B cell (primary cell): ENCODE measurements at places on chromosomes 1 and 21.

DNA sequence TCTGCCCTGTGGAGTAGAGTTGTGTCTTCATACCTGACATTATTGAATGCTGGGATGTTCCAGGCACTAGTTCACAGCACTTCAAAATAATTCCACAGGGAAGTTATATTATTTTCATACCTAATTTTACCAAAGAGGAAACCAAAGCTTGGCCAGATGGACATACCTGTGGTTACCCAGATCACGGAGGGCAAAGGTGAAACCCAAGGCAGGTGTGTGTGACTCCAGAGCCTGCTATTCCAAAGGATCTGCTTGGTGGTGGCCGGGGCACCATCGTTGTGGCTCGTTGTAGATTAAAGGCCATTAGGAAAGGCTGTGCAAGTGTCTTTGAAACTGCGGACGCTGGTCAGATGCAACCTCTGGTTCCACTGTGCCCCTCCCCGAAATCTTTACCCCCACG is 108.6 kb downstream of the ZBTB18 start:
- no peak for DNase-seq

DNA sequence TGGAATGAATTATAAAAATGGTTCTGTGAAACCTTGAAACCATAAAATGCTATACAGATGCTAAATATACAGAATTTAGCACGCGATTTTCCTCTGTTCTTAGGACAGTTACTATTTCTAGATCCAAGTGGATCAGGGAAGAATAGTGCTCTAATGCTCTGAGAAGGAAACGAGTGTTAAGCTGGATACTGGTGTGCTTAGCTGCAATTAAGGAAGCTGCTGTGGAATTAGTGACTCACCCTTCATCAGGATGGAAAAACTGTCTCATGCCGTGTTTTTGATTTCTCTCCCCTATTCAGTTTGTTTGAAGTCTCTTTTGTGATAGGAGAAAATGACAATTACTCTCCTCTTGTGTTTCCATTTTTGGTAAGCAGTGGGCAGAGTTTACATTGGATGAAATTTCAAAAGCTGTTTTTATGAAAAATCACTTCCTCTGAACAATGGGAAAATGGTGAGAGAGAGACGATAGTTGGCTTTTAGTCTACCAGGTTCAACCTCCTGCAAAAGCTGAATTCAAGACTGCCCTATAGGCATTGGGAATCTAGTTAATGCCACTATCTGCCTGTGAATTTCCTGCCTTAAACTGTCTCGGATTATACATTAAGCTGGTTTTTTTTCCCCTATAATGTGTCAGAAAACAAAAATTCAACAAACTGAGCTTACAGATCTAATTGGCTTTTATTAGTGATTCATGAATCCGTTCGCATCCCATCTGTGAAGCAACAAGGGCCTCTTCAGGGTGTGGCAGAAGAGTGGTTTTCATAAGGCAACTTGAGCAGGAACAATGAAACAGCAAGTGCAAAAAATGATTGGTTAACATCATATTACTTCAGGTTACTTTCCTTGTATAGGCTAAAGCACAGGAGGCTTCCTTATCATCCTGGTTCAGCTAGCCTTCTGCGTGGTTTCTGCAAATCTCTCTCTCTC is 179.8 kb downstream of the ST6GALNAC3 start:
- DNase-seq = no peak

DNA sequence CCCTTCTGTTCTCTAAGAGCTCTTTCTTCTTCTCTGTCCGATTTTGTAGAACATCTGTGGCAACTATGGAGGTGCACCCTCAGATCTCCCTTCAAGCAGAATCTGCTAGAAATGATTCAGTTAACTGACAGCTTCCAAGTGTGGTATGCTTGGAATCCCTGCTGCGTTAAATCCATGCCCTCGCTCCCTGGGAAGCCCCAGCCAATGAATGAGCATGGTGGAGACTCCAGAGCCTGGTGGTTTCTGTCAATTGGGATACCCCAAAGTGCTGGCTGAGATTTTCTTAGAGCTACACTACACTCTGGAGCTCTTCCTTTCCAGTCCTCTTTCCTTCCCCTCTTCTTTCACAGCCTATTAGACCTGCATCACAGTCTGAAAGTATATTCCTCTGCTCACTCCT is 116.3 kb upstream of the C1orf21 start:
- no peak for DNase-seq

DNA sequence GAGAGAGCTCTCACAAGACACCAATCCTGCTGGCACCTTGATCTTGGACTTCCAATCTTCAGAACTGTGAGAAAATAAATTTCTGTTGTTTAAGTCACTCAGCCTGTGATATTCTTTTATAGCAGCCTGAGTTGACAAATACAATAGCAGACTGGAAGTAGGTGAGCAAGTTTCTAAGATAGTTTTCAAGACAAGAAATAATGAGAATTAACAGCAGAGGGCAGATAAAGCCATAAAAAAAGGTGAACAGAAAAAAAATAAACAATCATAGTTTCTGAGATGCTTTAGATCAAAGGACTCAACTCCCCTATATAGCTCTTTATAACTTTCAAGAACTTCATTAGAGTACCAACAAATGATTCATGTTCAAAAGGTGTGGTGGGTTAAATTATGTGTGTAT is 119.8 kb downstream of the PLPPR5 start:
- no peak for DNase-seq

GRCh38 chr1:84156210-84156621 is 12.1 kb downstream of the PRKACB start:
- no peak for DNase-seq

- DNase-seq = no peak
Observed at GRCh38 chr1:245991266-245991665, 515.8 kb downstream of the SMYD3 start.

DNA sequence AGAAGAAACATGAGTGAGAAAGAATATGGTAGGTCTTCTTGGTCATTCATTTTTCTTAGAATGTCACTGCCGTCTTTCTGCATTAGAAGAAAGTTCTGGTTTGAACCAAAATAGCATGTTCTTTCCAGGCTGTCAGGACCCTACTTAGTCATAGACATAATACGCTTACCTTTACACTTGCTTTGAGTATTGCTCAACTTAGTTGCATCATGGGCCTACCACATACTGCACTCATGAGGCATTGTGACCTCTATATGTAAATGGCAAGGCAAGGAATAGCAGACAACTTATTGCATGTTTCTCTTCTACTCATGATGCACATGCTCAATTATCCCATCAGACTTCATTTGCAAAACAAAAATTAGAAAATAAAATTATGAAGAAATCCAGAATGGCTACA is 415.0 kb downstream of the HLX start:
- no peak for DNase-seq

DNA sequence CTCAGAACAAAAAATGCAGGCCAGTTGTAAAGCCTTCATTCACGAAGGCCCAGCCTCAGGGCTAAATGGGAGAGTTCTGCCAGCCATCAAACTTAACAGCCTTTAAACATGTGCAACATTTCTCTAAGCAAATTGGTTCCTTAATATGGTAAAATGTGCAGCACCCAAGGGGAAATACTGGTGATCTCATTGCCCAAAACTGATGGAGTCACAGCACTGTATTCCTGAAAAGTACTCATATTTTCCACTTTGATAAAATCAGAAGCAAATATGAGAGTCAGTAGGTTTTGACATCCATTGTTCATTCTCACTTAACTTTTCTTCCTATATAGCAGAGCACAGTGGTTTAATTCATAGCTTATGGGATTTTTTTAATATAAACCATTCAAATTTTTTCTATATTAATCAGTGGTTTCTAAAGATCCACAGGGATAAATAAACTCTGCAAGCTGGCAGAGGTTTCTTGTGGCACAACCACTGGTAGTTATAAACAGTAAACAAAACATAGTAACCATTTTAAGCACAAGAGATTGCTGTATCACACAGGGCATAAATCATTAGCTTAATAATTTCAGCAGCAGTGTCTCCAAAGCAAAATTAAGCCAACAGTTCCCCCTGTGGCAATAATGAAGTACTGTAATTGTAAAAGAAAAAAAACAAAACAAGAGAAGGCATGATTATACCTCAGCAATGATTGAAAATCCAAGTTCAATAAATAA is 106.9 kb upstream of the LYPLAL1 start:
- no peak for DNase-seq
